GM13977 (cell line): ENCODE measurements at places on chromosomes 12 and 14.

GRCh38 chr12:116339062-116339461 lies 61.6 kb upstream of the MED13L start:
- no peak for DNase-seq

DNA sequence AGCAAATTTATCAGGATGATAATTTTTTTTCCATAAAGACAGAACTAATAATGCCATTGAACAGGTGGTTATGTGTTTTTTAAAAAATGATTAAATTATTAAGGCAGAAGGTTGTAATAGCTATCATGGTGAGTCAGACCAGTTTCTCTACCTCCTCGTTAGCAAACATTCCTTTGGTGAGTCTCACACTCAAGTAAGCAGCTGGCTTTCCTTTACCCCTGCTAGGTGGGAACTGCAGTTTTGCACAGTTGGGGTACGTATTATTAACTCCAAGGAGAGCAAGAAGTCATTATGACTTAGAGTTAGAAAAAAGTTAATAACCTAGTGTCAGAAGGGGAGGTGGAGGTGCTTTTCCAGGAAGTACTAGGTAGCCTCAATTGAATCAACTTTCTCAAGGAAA lies 165.3 kb downstream of the SNAPC1 start:
- DNase-seq: no peak

- no peak for DNase-seq
Measured at GRCh38 chr14:103703433-103704385, 11.5 kb downstream of the XRCC3 start.

GRCh38 chr14:101040538-101041442 lies 137.3 kb upstream of the RTL1 start:
- DNase-seq: no peak

GRCh38 chr14:93082576-93083001 lies 33.1 kb downstream of the ITPK1 start:
- DNase-seq: no peak

DNA sequence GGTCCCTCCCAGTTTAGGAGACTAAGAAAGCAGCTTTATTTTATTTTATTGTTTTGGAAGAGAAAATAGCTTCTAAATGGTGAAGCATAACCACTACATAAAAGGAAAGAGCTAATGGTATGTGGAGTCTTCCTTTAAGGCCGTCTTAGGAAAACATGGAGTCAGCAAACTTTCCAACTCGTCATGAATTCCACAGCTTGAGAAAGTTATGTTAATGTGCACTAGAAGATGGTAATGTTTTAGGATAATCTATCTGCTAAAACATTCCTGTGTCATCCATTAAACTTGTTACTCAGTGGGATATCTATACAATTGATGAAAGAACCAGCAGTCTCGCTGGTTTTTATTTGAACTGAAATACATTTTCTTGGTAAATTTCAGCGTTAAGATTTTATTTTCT lies 448.4 kb upstream of the SEL1L start:
- no peak for DNase-seq

- DNase-seq: no peak
Measured at GRCh38 chr12:119802472-119802871, 74.6 kb downstream of the CIT start.

DNA sequence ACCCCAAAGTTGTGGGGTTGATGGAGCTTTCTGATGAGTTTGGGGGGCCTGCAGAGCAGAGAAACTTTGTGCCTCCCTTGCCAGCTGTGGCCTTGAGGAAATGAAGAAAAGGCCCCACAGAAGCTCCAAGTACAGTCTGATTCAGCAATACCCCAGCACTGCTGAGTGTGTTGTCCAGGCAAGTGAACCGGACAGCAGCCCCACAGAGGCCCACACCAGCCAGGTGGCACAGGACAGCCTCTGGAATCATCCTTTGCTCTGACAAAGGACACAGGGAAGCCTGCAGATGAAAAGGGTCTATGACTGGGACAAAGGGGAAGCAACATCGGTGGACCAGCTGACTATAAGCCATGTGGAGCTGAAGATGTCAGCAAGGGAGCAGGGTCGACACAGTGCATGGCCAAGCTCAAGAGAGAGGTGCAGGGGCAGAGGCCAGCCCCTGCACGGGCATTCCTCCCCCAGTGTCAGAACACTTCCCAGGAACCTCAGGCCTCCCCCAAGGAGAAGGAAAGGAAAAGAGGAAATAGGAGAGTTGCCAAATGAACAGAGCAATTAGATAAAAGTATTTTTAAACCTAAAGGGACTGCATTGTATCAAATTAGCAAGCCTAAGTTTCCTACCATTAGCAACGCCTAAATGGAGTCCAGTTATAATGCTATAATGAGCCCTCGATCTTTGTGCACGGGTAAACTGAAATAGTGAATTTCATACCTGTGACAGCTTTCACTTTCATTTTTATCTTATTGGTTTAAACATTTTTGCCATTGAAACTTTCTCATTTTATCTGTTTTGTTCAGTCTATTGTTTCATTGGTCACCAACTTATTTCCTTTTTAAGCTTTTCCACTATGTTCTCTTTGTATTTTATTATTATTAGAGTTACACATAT lies 46.3 kb upstream of the PTGDR start:
- DNase-seq: peak; percentile 11

- no peak for DNase-seq
Measured at GRCh38 chr14:53652068-53652467, 304.6 kb downstream of the BMP4 start.

DNA sequence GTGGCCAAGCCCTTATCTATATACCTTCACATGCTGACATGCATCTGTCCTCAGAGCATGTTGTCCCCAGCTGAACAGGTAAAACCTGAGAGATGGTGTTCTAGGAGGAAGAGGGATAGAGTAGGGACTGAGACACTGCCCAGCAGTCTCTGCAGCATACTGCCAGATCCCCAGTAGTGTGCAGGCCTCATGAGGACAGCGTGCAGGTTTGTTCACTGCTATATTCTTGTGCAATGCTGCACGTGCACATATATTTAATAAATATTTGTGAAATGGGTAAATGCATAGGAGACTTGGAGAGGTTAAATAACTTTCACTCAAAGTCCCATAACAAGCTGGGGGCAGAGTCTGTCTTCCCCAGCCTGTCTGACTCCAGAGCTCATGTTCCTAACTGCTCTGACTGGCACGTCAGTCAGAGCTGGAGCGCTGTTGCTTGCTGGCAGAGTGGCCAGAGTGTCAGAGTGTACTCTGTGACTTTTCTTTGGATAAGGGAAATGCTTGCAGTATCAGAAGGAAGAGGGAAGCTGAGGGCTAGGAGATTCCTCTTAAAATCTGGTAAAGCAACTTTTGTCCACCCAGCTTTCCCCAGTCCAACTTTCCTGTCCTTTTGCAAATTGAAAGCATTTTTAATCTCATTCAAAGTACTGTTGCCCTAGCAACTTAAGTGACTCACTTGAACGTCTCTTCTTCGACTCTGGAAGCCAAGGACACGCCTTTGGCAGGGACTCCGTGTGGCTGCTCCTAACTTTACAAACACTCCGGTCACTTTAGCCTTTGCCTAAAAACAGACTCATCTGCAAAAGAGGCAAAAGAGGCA lies 14.9 kb upstream of the POLR3B start:
- DNase-seq: no peak

GRCh38 chr12:114400925-114401324 lies 5.0 kb downstream of the TBX5 start:
- DNase-seq: no peak

DNA sequence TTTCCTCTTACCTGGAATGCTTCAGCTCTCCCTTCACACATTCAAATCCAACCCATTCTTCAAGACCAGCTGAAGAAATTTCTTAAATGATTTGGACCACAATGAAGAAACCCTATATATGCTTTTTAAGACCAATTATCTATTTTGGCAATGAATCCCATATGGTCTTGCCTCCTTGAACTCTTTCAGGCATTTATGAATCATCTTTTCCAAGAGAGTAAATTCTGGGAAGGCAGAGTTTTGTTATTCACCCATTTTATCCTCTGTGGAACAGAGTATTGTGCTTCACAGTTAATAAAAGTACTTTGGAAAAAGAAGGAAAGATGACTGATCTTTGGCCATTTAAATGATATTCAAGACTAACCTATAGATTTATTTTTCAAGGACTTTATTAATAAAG lies 14.0 kb downstream of the GIT2 start:
- no peak for DNase-seq

DNA sequence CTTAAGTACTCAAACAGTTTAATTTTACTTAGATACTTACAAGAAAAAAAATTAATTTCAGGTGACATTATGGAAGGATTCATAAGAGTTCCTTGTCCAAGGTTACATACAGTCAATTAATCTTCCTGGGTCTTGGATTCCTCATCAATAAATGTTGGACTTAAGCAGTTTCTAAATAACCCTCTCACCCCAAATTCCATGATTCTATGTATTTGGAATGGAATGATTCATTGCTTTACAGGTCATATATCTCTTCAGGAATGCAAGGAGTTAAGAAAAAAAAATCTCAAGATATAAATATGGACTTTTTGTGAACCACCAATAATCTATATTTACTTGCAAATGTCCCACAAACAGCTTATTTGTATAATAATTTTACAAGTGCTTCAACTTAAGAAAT lies 84.2 kb upstream of the BMP4 start:
- DNase-seq: no peak

GRCh38 chr12:87150969-87151662 lies 878.1 kb downstream of the C12orf50 start:
- no peak for DNase-seq

- peak; percentile 46 for DNase-seq
Measured at GRCh38 chr12:93008044-93008778, 79.1 kb upstream of the EEA1 start.

DNA sequence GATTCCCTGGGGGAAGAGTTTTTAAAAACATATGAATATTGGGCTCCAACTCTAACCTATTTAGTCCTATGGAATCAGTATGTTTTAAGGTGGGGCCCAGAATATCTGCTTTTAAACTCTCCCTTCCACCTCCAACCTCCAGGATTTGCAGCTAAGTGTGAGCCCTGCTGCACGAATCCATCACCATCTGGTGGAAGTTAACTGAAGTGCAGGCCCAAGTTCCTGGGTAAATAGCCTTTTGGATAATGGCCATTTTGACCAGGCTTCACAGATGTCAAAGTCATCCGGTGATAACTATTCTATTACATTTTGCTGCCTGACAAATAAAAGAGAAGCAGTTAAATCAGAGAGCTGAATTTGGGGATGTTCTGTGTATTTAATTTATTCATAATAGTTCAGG lies 58.1 kb upstream of the RMST start:
- DNase-seq: peak; percentile 49

DNA sequence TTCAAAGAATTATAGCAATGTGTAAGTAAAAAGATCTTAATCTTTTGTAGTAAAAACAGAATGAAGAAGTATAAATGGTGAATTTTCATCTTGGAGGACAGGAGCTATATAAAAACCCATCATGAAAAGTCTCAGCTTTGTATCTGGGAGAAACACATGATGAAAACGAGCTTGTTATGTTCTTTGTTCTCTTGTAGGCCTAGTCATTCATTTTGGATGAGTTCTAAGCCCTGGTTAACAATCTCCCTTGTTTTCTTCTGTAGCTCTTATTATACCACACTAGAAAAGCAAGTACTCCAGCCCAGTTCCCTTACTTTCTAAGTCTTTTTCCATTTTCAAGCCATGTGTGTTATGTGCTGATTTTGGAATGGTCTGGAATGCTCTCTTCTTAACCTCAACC lies 463.5 kb upstream of the RGS6 start:
- no peak for DNase-seq

- DNase-seq: no peak
Measured at GRCh38 chr12:111645433-111645832, 40.3 kb downstream of the BRAP start.

DNA sequence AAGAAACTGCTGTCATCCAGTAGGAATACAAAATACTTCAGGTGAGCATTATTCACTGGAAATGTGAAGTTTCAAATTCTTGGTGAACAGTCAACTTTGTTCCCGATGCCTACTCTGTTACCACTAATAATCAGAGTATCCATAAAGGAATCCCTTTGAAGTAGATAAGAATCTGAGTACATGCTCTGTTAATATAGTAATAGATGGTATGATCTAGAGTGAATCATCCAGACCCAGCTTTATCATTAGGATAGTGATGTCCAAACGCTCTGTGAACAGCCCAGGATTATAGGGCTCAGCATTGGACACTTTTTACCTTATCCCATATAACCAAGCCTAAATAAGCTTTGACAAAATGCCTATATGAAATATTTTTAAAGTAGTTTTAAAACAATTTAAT lies 33.3 kb downstream of the PPP2R3C start:
- DNase-seq: no peak

DNA sequence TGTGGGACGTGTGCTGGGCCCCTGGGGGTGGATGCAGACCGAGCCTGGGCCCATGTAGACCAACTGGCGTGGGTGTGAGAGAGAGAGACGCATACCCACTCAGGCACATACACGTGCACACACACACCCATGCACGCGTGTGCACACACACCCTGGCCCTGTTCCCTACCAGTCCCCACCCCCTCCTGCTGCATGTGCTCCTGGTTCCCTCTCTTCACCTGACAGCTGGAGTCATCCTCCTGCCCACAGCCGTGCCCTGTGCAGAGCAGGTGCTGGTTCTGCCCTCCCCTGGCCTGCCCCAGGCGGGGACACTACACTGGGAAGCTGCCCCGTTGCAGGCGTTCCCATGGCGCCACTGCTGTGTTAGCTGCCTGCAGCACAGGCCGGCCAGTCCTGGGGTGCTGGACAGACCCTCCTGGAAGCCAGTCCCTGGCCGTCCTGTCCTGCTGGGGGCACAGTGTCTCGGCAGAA lies 18.5 kb downstream of the PACS2 start:
- no peak for DNase-seq

- DNase-seq: no peak
Measured at GRCh38 chr14:39233680-39234326, at the start of gene MIA2. Gene MIA2, plus strand, starts transcription at chr14:39233915. Its CDS starts 200 bp downstream, at chr14:39234115.

GRCh38 chr14:20522332-20522731 lies 17.0 kb downstream of the RNASE10 start:
- no peak for DNase-seq

DNA sequence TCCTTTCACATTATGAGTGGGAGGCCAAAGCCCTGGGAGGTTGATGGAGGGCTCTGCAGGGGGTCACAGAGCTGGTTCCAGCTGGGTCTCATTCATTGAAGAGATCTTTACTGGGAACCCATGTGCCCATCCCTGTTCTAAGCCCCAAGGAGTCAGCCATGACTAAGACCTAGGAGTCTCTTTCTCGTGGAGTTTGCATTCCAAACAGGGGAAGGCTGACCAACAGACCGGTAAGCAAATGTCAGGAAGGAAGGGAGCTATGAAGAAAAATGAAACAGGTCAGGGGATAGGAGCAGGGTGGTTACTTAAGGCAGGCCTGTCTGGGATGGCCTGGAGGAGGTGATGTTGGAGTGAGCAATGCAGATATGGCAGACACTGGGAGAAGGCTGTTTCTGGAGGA lies 31.5 kb downstream of the SYNDIG1L start:
- no peak for DNase-seq

DNA sequence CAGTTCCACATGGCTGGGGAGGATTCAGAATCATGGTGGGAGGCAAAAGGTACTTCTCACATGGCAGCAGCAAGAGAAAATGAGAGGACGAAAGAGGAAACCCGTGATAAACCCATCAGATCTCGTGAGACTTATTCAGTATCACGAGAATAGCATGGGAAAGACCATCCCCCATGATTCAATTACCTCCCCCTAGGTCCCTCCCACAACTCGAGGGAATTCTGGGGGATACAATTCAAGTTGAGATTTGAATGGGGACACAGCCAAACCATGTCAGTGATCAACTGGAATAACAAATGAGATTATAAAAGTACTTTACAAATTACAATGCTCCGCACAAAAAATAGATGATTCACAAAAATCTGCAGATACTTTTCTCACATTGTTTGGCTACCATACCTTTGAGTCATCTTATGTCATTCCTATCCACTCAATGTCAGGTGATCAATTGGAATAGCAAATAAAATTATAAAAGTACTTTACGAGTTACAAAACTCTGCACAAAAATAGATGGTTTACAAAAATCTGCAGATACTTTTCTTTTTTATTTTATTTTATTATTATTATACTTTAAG lies 338.9 kb downstream of the C12orf50 start:
- no peak for DNase-seq
